ENCODE measurements at places on chromosomes 13 and 19.
A peak's percentile ranks its signal among the peaks of the same experiment; 100 is the strongest.

- DNase-seq, result no peak
Observed at GRCh38 chr13:20051366-20051765, 92.8 kb downstream of the ZMYM2 start.

GRCh38 chr13:40207001-40207478 is 459.4 kb downstream of the FOXO1 start:
- DNase-seq, result peak; percentile 51

- DNase-seq, result no peak
Observed at GRCh38 chr19:16027528-16027927, 48.8 kb upstream of the TPM4 start.

GRCh38 chr19:1690699-1691307 is 38.4 kb upstream of the TCF3 start:
- peak; percentile 57 for DNase-seq

DNA sequence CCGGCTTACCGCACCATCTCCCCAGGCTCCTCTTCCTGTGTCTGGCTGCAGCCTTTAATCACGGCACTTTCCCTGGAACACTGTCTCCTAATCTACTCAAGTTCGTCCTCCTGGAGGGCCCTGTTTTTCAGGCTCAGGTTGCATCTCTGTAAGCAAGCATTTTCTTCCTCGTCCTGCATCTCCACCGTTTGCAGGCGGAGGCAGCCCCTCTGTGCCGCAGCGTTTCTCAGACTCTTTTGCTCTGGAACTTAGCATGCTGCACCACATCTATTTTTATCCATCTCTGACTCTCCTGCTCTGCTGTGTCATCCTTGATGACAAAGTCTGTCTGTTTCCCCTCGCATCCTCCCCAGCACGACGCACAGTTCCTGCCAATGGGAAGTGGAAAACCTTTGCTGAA is 117.5 kb downstream of the ATP8A2 start:
- no peak for DNase-seq

All from KBM-7 (cell line).